T-cell (primary cell): ENCODE measurements at places on chromosomes 6 and 20. TPM values are rescaled to one million over a fixed set of nuclear protein-coding genes. Genes with fewer than 3 reads are reported as not detected.

- no peak for DNase-seq
- no peak overlapping the region for H3K27ac ChIP-seq
- no peaks in the 10 kb centered on the region for H3K27me3 ChIP-seq
- H3K4me1 ChIP-seq: no peaks in the 10 kb centered on the region
These were observed 36.2 kb upstream of the RGS17 start for GRCh38 chr6:153167061-153167891.

- no peaks in the 10 kb centered on the region for H3K4me1 ChIP-seq
- no peak overlapping the region for H3K4me3 ChIP-seq
- no peaks in the 10 kb centered on the region for H3K27me3 ChIP-seq
- no peak overlapping the region for H3K27ac ChIP-seq
These were observed 512.6 kb downstream of the LMBRD1 start for GRCh38 chr6:69284176-69284730.

DNA sequence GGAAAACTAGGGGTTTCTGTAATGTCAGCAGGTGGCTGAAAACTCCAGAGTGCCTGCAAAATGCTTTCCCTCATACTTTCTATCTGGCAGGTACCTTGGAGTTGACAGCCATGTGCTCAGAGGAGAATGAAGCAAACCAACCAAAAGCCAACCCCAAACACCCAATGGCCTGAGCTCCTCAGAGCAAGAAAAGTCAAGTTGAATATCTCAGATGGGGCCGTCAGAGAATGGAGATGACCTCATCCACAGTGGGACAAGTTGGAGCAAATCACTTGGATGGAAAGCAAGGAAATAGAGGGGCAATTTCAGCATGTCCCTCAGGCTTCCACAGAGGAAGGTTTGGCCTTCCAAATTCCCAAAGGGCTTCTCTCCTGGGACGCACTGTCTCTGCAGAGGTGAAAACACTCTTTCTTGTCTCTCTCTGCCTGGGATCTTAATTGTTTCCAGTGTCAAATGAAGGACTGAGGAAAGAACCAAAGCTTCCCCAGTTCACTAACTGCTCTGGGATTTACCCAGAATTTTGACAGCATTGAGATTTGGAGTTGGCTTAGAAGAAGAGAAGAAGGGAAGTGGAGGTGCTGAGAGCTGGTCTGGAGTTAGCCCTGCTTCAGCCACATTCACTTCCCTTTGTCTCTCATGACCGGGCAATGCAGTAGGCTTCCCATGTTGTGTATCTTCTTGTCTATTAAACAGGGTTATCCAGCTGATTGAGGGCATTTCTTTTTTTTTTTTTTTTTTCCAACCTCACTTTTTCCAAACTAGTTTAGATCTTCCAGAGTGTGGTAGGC, 42.2 kb downstream of the PRND start:
- no peak overlapping the region for H3K4me3 ChIP-seq
- H3K27ac ChIP-seq: no peak overlapping the region
- H3K36me3 ChIP-seq: no peaks in the 10 kb centered on the region

DNA sequence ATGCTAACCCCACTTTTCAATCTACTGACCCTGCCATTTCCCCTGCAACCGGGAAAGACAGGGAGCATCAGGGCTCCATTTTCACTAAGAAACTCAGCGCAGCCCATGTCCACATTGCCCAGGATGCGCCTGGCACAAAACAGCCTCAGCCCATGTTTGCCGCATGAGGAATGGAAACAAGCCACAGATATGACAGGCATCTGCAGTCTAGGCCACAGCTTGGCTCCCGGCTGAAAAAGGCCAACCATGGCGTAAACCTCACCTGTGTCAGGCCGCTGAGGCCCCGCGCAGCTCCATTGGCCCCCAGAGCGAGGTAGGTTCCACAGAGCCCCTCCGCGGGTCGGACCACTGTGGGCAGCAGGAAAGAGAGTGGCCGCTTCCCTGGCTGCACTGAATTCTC, 21.7 kb downstream of the GGT7 start:
- no peaks in the 10 kb centered on the region for H3K4me1 ChIP-seq
- DNase-seq: no peak
- H3K36me3 ChIP-seq: peaks cover 29% of the 10 kb centered on the region

GRCh38 chr20:46963196-46963529, 68.5 kb downstream of the EYA2 start:
- no peaks in the 10 kb centered on the region for H3K27me3 ChIP-seq
- H3K4me3 ChIP-seq: no peak overlapping the region
- no peaks in the 10 kb centered on the region for H3K36me3 ChIP-seq
- no peak for DNase-seq
- no peak overlapping the region for H3K27ac ChIP-seq
- H3K4me1 ChIP-seq: no peaks in the 10 kb centered on the region

DNA sequence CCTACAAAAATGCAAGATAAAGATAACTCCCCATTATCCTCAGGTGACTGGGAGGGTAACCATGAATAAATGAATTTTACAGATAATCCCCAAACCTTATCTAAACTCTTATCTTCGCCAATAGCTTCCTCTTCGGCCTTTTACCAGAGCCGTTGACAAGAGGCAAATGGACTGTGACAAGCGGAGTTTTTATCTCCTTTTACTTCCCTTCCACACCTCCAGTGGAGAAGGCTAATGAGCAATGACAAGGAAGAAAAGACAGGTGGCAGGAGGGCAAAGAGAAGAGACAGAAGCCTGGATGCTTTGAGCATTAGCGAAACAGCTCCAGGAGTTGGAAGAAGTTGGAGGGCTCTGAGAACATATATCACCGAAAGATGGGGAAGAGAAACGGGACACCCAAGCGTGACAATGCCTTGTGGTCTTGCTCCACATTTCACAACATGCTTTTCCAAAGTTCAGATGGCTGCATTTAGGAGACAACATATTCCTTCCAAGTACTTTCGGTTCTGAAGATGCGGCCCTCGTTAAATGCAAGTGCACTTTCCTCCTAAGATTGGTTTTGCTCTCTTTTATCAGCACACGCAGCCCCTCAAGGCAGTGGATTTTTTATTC, 69.2 kb downstream of the PRDM1 start:
- H3K27me3 ChIP-seq: no peaks in the 10 kb centered on the region
- no peaks in the 10 kb centered on the region for H3K4me1 ChIP-seq
- no peaks in the 10 kb centered on the region for H3K36me3 ChIP-seq
- H3K4me3 ChIP-seq: no peak overlapping the region

- H3K36me3 ChIP-seq: no peaks in the 10 kb centered on the region
- H3K4me3 ChIP-seq: no peak overlapping the region
- H3K27ac ChIP-seq: no peak overlapping the region
- peak; percentile 42 for DNase-seq
- H3K27me3 ChIP-seq: peaks cover 65% of the 10 kb centered on the region
These were observed 14.6 kb downstream of the CD40 start for GRCh38 chr20:46132705-46133120.

- no peak overlapping the region for H3K4me3 ChIP-seq
- H3K36me3 ChIP-seq: no peaks in the 10 kb centered on the region
- H3K27me3 ChIP-seq: peaks cover 19% of the 10 kb centered on the region
- no peak for DNase-seq
These were observed 61.5 kb downstream of the TFAP2C start for GRCh38 chr20:56690531-56691175.

- no peaks in the 10 kb centered on the region for H3K4me1 ChIP-seq
- no peak for DNase-seq
- no peaks in the 10 kb centered on the region for H3K27me3 ChIP-seq
- H3K27ac ChIP-seq: no peak overlapping the region
- no peak overlapping the region for H3K4me3 ChIP-seq
These were observed 159.5 kb downstream of the SOD2 start for GRCh38 chr6:159533568-159533967.

GRCh38 chr6:56756791-56757587, 114.3 kb upstream of the DST start:
- no peaks in the 10 kb centered on the region for H3K36me3 ChIP-seq
- no peak for DNase-seq
- no peak overlapping the region for H3K27ac ChIP-seq
- no peaks in the 10 kb centered on the region for H3K27me3 ChIP-seq
- no peaks in the 10 kb centered on the region for H3K4me1 ChIP-seq

GRCh38 chr6:290111-290922, 2.0 kb upstream of the DUSP22 start:
- H3K36me3 ChIP-seq: no peaks in the 10 kb centered on the region
- no peak for DNase-seq
- no peak overlapping the region for H3K27ac ChIP-seq
- H3K4me1 ChIP-seq: peaks cover 42% of the 10 kb centered on the region
- H3K27me3 ChIP-seq: no peaks in the 10 kb centered on the region

GRCh38 chr6:31683591-31683990, 2.7 kb upstream of the LY6G5C start:
- no peak for DNase-seq
- H3K4me1 ChIP-seq: peaks cover 21% of the 10 kb centered on the region
- H3K36me3 ChIP-seq: peaks cover 3% of the 10 kb centered on the region

DNA sequence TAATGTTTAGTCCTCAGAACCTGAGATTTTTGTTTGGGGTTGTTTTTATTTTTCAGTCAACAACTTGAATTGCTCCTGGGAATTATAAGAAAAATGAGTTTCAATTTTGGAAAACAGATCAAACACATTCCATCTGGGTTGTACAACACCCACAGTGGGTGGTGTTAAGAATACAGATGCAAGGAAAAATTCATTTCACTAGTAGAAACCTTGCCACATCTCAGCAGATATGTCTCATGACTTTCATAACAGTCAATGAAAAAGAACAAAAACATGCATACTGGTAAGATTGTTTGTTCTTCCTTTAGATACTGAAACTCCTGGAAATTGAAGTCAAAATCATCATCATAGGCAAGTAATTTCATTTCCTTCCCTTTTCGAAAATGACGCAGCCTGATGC, 78.9 kb downstream of the MOXD1 start:
- no peak overlapping the region for H3K4me3 ChIP-seq
- no peak overlapping the region for H3K27ac ChIP-seq
- DNase-seq: no peak
- H3K27me3 ChIP-seq: no peaks in the 10 kb centered on the region
- no peaks in the 10 kb centered on the region for H3K4me1 ChIP-seq

DNA sequence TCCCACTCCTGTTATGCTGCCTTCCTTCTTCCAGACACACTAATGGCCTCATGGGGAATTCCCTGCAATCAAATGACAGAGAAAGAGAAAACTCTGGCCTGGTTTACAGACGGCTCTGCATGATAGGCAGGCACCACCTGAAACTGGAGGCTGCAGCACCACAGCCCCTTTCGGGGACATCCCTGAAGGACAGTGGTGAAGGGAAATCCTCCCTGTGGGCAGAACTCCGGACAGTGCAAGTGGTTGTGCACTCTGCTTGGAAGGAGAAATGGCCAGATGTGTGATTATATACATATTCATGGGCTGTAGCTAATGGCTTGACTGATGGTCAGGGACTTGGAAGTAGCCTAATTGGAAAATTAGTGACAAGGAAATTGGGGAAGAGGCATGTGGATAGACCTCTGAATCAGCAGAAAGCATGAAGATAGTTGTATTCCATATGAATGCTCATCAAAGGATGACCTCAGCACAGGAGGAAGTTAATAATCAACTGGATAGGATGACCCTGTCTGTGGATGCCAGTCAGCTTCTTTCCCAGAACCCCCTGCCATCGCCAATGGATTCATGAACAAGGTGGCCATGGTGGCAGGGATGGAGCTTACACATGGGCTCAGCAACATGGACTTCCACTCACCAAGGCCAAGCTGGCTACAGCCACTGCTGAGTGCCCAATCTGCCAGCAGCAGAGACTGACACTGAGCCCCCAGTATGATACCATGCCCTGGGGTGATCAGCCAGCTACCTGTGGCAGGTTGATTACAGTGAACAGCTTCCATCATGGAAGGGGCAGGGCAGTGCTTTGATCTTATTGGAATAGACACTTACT, 44.5 kb upstream of the VSX1 start:
- no peaks in the 10 kb centered on the region for H3K4me1 ChIP-seq
- no peak for DNase-seq
- H3K36me3 ChIP-seq: no peaks in the 10 kb centered on the region
- no peaks in the 10 kb centered on the region for H3K27me3 ChIP-seq

GRCh38 chr6:106318061-106318460, 7.5 kb downstream of the ATG5 start:
- no peak for DNase-seq
- no peaks in the 10 kb centered on the region for H3K36me3 ChIP-seq
- H3K4me3 ChIP-seq: no peak overlapping the region
- no peaks in the 10 kb centered on the region for H3K27me3 ChIP-seq
- peaks cover 5% of the 10 kb centered on the region for H3K4me1 ChIP-seq
- H3K27ac ChIP-seq: no peak overlapping the region

DNA sequence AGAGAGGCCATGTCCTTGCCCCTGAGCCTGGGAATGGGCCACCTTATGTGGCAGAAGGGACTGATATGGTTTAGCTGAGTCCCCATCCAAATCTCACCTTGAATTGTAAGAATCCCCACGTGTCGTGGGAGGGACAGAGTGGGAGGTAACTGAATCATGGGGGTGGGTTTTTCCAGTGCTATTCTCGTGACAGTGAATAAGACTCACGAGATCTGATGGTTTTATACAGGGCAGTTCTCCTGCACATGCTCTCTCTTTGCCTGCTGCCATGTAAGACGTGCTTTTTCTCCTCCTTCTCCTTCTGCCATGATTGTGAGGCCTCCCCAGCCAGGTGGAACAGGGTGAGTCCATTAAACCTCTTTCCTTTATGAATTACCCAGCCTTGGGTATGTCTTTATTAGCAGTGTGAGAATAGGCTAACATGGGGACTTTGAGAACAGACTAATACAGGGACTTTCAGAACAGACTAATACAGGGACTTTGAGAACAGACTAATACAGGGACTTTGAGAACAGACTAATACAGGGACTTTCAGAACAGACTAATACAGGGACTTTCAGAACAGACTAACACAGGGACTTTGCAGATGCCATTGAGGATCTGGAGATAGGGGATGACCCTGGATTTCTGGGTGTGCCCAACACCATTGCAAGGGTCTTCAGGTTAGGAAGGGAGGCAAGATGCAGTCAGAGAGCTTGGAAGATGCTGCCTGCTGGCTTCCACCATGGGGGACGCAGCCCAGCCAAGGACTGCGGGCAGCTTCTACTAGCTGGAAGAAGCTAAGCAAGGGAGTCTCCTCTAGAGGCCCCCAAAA, 86.9 kb downstream of the RAMACL start:
- peaks cover 11% of the 10 kb centered on the region for H3K36me3 ChIP-seq
- H3K27ac ChIP-seq: no peak overlapping the region
- H3K4me1 ChIP-seq: no peaks in the 10 kb centered on the region
- H3K27me3 ChIP-seq: peaks cover 8% of the 10 kb centered on the region

- H3K27ac ChIP-seq: no peak overlapping the region
- H3K4me3 ChIP-seq: no peak overlapping the region
- no peaks in the 10 kb centered on the region for H3K36me3 ChIP-seq
- DNase-seq: no peak
- no peaks in the 10 kb centered on the region for H3K4me1 ChIP-seq
- H3K27me3 ChIP-seq: no peaks in the 10 kb centered on the region
These were observed 59.1 kb upstream of the NT5E start for GRCh38 chr6:85390775-85391174.

DNA sequence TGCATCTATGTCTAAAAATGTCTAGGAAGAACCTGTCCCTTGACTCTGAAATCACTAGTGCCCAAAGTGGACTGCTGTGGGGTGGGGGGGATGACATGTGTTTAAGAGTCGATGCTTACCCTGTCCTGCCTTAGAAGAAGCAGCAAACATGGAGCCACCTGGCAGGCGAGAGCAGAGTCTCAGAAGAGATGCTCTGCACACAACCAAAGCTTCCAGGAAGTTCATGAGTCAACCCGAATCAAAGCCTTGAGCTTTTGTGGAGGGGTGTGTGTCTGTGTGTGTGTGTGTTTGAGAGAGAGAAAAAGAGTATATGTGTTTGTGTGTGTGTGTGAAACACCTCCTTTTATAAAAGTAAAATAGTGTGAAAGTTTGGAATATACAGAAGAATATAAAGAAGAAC, 269.9 kb downstream of the ALDH8A1 start:
- no peak overlapping the region for H3K4me3 ChIP-seq
- no peak overlapping the region for H3K27ac ChIP-seq
- no peak for DNase-seq

The OR2H2 gene
- not detected for total RNA-seq

The NOTCH4 gene
- 1.7 TPM for total RNA-seq

The TFAP2C gene
- not detected for total RNA-seq

The DPPA5 gene
- total RNA-seq: not detected

The CALHM4 gene
- total RNA-seq: not detected

The LTB gene
- total RNA-seq: 813 TPM

The OVOL2 gene
- total RNA-seq: not detected

The ACTL10 gene
- total RNA-seq: 1.3 TPM

The SNX5 gene
- 68.9 TPM for total RNA-seq
